Colonic mucosa (tissue), 4 donors: ENCODE measurements at places on chromosomes 1 and 21. TPM values are rescaled to one million over a fixed set of nuclear protein-coding genes. Genes with fewer than 3 reads are reported as not detected.

DNA sequence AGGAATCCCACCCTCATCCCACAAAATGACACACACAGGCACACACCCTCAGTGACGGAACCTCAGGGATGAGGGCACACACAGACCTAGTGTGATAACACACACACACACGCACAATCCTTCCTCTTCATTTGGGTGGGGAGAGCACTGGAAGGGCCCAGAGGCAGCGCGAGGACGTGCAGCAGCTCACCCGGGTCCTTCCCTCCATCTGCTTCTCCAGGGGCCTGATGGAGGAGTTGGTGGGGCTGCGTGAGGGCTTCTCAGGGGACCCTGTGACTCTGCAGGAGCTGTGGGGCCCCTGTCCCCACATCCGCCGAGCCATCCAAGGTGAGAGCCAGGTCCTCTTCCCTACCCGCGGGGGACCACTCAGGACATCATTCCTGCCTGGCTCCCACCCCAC, 557 bp downstream of the CLCNKA start:
- DNase-seq, result no peak

DNA sequence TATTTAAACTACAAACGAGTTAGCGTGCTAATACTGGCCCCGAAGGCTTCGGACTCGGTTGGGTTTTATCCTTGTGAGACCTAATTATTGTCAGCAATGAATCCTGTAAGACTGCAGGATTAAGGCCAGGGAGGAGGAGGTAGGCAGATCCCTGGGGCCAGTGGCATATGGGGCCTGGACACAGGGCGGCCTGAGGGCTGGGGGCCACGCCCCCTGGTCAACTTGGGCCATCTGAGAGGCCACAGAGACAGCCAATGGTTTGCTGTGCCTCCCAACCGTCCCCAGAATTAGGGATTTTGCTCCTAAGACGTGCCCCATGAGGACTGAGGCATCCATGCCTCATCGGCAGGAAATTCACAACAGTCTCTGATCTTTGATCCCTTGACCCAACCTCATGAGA, 31.1 kb upstream of the DISP3 start:
- DNase-seq, result no peak

- DNase-seq, result no peak
Measured at GRCh38 chr1:224212618-224213061, 29.6 kb downstream of the DEGS1 start.

- DNase-seq, result no peak
Measured at GRCh38 chr1:76659171-76659940, 207.9 kb upstream of the ST6GALNAC5 start.

GRCh38 chr1:112716133-112716720, 1.1 kb upstream of the PPM1J start:
- DNase-seq, result peak; percentile 92

- DNase-seq, result no peak
Measured at GRCh38 chr1:14738235-14738634, 139.8 kb downstream of the KAZN start.

DNA sequence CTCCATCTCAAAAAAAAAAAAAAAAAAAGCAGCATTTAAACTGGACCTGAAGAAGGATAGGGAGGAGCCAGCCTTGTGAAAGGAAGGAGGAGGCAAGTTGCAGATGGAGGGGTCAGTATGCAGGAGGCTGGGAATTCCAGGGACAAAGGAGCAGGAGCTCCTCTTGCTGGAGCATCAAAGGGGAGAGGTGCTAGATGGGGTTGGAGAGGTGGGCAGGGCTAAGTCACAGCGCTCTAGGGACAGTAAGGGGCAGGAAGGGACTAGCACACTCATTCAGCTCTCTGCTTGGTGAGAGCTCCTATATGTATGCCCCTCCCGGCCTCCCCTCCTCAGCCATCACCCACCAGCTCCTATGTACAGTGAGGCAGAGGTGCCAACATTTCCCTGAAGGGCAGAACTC, 26.8 kb downstream of the MAP7D1 start:
- DNase-seq, result no peak

GRCh38 chr1:71593523-71593922, 512.7 kb upstream of the ZRANB2 start:
- no peak for DNase-seq

The SLC30A2 gene
- total RNA-seq, result 0.42 TPM

DNA sequence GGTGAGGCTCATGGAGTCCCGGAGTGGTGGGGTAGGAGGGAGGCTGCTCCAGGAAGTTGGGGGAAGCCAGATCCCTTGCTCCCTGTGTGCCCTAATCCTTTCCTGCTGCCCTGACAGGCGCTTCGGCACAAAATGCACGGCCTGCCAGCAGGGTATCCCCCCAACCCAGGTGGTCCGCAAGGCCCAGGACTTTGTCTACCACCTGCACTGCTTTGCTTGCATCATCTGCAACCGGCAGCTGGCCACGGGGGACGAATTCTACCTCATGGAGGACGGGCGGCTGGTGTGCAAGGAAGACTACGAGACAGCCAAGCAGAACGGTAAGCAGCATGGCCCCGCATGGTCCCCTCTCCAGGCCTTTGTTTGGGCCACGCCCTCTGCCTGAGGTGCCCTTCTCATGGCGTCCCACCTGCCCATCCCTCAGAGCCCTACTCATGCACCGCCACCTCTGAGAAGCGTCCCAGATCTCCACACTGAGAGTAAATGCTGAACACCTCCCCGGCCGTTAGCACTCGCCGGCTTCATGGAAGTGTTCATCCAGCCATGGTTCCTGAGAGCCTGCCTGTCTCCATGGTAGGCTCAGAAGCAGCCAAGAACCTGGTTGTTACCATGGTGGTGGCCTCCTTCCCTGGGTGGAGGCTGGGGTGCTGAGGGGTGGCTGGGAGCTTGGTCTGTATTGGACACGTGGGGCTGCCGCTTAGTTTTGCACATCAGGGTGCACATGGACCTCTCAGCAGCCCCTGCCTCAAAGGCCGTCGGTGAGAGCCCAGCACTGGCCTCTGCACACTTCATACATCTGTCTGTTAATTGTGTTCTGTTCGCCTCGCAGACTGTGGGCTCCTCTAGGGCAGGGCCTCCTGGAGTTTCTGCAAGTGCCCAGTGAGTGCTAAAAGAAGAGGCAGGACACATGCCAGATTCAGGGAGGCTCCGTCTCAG, 36.5 kb downstream of the LHX4 start:
- no peak for DNase-seq

- no peak for DNase-seq
Measured at GRCh38 chr1:165290148-165290547, 66.4 kb downstream of the LMX1A start.

- no peak for DNase-seq
Measured at GRCh38 chr1:61452176-61453035, 272.5 kb downstream of the TM2D1 start.

DNA sequence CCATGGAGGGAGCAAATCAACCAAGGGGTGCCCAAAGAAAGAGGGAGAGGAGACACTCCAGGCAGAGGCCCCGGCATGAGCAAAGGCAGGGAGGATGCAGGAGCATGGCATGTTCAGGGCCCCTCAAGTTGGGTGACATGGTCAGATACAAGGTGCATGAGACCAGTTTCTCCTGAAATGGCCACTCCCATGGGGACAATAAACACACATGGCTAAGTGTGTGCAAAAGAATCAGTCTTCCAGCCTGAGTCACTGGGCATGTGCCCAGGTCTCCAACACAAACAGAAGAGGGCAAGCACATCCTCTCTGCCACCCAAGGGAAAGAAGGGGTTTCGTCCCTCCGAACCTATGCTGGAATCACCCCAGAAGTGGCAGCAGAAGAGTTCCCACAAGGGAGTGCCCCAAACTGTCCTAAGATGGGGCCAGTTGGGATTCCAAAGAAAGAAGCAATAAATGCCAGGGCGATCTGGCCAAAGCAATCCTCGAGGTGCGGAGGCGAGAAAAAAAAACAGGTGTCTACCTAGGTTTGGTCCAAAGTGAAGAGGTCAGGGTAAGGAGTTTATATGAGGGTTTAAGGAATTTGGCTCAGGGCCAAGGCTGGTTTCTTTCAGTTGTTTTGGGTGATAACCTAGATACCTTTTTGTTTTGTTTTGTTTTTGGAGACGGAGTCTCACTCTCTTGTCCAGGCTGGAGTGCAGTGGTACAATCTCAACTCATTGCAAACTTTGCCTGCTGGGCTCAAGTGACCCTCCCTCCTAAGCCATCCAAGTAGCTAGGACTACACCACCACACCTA, 13.2 kb downstream of the CASP9 start:
- DNase-seq, result no peak

The FAM76A gene
- total RNA-seq, result 11.3 TPM

DNA sequence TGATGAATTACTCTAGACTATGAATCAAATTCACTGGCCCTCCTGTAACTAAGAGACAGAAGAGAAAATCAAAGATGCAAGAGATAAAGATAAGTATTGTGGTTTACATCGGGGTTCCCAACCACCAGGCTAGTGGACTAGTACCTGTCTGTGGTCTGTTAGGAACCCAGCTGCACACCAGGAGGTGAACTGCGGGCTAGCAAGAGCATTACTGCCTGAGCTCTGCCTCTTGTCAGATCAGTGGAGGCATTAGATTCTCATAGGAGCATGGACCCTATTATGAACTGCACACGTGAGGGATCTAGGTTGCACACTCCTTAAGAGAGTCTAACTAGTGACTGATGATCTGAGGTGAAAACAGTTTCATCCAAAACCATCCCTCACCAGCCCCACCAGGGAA, 58.9 kb upstream of the DUSP10 start:
- no peak for DNase-seq

The GSTM1 gene
- 46.1 TPM for total RNA-seq

- DNase-seq, result no peak
Measured at GRCh38 chr1:209454340-209454994, 129.0 kb upstream of the CAMK1G start.

The LAMB3 gene
- 110 TPM for total RNA-seq

The CD48 gene
- total RNA-seq, result 4.9 TPM

The CHI3L2 gene
- 0.49 TPM for total RNA-seq

DNA sequence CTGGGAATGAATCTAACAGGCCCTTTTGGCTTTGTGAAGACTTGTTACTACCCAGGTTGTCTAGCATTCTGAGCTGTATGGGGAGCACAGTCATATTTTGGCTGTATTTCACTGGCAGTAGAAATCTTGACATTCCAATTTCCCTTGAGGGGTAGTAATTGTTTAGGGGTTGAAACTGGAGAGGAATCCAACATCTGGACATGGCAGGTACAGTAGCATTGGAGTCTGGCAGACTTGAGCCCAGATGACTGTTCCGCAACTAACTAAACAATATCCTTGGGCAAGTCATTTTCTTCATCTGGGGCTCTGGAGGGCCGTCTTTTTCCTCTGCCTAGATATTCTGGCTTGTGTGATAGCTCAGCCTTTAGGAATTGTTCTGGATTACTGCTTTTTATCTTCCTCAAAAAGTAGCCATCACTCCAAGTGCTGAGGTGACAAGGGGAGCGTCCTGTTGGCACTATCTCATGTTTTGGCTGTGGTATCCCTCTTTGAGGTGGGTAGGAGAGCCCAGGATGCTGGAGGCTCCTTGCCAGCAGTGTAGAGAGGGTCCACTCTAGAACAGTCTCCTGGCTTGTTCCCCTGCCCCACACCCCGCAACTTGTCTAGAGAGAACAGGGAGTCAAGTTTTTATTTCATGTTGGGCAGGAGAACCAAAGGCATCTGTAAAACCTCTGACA, 22.7 kb upstream of the NBL1 start:
- DNase-seq, result no peak

- no peak for DNase-seq
Measured at GRCh38 chr1:227870366-227870765, 54.9 kb downstream of the PRSS38 start.

GRCh38 chr1:31659889-31660288, 15.2 kb upstream of the PEF1 start:
- no peak for DNase-seq

DNA sequence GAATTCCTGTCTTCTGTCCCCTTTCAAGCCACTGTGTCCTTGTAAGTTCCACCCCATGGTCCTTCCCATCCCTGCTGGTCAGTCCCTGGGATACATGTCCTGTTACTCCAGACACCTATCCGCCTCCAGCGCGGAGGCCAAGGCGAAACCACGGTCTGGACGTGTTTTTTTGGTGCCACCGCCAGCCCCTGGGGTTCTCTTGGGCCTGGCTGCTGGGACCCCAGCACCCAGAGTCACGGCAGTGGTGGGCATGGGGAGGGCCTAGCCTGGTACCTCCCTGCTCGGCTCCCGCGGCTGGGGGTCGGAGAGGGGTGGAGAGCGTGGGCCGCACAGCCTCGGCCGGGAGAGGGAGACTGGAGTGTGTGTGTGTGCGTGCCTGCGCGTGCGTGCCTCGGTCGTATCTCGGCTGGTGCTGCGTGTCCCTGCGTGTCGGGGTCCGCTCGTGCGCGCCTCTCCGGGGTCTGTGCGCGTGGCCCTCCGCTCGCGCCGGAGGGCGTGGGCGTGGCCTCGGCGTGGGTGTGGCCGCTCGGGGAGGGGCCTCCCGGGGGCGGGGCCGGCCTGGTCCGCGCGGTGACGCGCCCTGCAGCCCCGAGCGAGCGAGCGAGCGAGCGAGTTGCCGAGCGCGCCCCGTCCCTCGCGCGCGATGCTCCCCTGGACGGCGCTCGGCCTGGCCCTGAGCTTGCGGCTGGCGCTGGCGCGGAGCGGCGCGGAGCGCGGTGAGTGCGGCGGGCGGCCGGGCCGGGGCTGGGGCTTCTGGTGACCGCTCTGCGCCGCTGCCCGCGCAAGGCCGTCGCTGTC, at the start of gene VWA1:
TSS of gene VWA1 (plus strand) at position 585 of the 798 bp plus-strand sequence. CDS start at position 644, 59 bp downstream.
- DNase-seq, result peak; percentile 85

DNA sequence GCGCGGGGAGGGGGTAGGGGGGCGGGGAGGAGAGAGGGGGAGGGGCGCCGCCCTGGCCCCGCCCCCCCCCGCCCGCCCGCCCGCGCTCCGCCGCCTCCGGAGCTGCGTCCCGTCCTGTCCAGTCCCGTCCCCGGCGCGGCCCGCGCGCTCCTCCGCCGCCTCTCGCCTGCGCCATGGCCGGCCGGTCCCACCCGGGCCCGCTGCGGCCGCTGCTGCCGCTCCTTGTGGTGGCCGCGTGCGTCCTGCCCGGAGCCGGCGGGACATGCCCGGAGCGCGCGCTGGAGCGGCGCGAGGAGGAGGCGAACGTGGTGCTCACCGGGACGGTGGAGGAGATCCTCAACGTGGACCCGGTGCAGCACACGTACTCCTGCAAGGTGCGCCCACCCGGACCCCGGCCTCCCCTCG, at the start of gene AGRN:
TSS of gene AGRN (plus strand) at position 121 of the 405 bp plus-strand sequence. CDS start at position 174, 53 bp downstream.
- DNase-seq, result no peak

- no peak for DNase-seq
Measured at GRCh38 chr1:9166289-9167235, 37.7 kb upstream of the GPR157 start.

The SELENBP1 gene
- total RNA-seq, result 902 TPM

DNA sequence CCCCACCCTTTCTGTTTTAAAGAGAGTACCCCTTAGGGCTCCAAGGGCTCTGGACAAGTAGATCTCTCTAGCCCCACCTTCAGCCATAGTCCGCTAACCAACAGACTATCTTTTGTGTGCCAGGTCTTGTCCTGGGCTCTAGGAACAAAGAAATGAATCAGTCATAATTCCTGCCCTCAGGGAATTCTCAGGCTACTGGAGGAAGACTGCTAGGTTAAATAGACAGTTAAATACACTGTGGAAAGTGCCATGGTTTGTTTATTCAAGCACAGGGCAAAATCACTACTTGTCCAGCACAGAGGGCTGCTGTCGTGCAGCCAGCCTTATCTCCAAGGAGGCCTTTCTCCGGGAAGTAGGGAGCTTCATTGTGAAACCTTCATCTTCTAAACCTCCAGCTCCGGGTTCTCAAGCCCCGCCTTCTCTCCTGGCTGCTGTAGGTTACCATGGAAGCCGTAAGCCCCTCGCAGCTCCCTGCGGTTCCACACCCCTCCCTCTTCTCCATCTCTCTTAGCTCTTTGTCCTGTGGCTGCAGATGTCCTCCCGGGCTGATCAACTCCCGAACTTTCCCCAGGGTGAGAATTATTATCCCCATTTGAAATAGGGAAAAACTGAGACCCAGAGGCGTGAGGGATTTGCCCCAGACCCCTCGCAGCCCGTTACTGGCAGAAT, 29.8 kb downstream of the SHISAL2A start:
- DNase-seq, result no peak
